ENCODE measurements at places on chromosomes 12 and 14.

GRCh38 chr14:52919971-52920370 is 30.9 kb downstream of the FERMT2 start:
- DNase-seq = no peak

GRCh38 chr12:105342464-105342863 is 12.0 kb downstream of the C12orf75 start:
- no peak for DNase-seq

DNA sequence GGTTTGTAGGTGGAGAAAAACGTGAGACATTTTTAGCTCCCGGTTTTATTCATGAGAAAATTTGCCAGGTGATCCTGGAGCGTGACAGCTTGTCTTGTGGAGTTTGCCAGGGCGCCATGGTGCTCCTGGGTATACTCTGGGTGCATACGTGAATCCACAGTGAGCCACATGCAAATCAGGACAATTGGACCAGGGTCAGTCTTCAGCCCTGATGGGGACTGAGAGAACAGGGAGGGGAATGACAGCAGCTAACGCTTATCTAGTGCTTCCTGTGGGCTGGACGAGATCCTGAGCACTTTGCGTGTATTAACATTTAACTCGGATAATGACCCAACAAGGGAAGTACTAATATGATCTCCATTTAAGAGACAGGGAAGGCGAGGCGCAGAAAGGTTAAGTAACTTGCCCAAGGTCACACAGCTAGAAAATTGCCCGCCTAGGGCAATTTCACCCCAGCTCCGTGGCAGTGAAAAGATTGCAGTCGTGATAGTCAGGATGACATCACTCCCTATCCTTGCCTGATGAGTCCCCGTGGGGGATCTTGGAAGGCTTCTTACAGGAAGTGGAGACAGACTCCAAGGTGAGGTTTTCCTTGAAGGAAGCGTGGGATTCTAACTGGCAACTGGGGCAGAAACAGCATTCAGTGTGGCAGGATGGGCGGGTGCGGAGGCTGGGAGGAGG is 118.4 kb upstream of the NCOR2 start:
- DNase-seq = no peak

DNA sequence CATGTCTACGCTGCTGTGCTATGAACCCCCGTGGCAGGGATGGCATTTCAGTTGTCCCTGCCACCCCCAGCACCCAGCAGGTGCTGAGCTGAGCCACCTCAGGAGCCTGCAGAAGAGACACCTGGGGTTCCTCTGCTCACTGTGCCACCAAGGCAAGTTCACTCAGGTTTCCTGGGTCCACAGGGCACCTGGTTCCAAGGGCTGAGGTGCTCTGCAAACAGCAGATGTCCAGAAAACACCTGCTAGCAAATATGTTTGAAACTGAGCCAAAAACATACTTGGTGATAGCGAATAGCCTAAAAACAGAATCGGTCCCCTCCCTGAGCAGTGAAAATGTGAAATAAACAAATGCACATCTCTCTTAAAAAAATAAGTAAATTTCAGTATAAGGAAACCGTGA is 35.6 kb upstream of the GPR68 start:
- DNase-seq = no peak

- no peak for DNase-seq
Observed at GRCh38 chr14:69289811-69290520, 30.0 kb downstream of the GALNT16 start.
